ENCODE measurements at places on chromosomes 7 and 10. TPM values are rescaled to one million over a fixed set of nuclear protein-coding genes. Genes with fewer than 3 reads are reported as not detected.

- DNase-seq, result no peak
Observed at GRCh38 chr7:138116141-138116540, 39.9 kb downstream of the AKR1D1 start.

DNA sequence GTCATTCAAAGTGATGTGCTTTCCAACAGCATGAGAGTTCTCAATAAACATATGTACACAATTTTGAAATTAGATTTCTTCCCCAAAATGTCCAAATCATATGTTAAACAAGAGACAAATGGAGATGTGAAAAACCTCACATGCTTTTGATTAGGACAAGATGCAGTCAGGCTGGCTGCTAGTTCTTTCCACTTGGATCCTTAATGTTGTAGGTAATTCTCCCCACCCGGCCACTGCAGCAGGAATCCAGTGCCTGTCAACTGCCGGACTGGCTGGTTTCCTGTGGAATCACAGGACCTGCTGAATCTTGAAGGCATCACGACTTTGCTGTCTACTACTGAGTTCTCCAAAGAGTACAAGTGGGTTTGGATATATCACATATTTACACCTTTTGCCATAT lies 138.6 kb upstream of the AKR1E2 start:
- DNase-seq, result no peak

DNA sequence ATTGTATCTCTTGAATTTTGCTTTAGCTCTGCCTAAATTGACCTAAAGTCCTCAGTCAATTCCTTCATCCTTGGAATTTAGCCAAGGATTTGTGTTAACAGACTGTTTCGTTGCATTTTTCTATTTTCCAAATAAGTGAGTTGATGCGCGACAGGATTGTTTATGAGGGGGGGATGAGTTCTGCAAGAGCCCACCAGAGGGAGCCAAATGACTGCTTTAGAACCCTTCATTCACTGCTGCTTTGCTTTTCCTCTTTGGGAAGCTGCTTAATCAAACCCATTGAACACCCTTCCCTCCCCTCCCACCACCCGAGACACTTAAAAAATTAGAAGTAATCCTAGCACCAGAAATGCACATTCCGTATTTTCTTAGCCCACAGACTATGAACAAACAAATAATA lies 33.7 kb upstream of the PTF1A start:
- peak; percentile 69 for DNase-seq

- DNase-seq, result no peak
Observed at GRCh38 chr7:7709291-7709690, 9.1 kb downstream of the RPA3 start.

GIMAP1 gene
- total RNA-seq, result 3.9 TPM

- no peak for DNase-seq
Observed at GRCh38 chr10:126849646-126850045, 55.6 kb upstream of the DOCK1 start.

- peak; percentile 68 for DNase-seq
Observed at GRCh38 chr10:33743429-33743857, 409.0 kb upstream of the NRP1 start.

- no peak for DNase-seq
Observed at GRCh38 chr10:115022733-115023132, 70.4 kb upstream of the ATRNL1 start.

GRCh38 chr10:22666287-22667092 lies 47.9 kb downstream of the PIP4K2A start:
- DNase-seq, result peak; percentile 32

DNA sequence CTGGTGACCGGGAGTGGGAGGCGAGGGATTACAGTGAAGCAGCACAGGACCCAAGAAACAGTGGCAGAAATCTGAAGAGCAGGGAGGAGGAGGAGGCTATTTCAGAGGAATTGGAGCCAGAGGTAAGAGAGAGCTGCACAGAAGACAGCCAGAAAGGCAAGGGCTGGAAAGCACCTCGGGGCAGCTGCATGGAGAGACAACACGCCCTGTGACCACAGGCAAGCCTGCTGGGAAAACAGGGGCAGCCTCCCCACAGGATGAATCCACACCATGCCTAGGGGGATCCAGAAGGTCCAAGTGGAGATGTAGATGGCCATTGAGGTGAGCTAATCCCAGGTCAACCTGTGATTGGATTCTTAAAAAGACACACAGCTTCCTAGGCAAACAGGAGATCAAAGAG lies 118.8 kb downstream of the CLEC2L start:
- no peak for DNase-seq

FFAR4 gene
- 0.78 TPM for total RNA-seq

- no peak for DNase-seq
Observed at GRCh38 chr10:113493195-113493594, 59.7 kb upstream of the HABP2 start.

DNA sequence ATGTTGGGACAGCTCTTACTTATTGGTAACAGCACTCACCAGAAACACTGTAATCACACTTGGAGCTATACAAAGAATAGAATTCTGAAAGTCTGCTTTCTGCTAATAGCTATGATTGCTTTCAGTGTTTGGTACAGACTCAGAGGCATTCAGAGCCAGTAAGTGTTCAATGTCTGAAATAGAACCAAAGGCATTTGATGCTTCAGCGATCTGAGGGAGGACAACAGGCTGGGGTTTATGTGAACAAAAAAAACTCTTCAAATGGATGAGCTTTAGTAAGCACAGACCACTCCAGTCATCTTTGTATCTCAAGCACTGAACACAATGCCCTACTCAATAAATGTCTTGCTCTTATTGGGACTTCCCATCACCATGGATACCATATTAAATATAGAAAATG lies 322.8 kb upstream of the GRM3 start:
- no peak for DNase-seq

CARD11 gene
- total RNA-seq, result 2.0 TPM

PDLIM1 gene
- 66.2 TPM for total RNA-seq

GRCh38 chr7:106166651-106167342 lies 54.7 kb upstream of the SYPL1 start:
- DNase-seq, result peak; percentile 69

GRCh38 chr7:100456562-100456961 lies 7.5 kb downstream of the SPACDR start:
- DNase-seq, result no peak

DNA sequence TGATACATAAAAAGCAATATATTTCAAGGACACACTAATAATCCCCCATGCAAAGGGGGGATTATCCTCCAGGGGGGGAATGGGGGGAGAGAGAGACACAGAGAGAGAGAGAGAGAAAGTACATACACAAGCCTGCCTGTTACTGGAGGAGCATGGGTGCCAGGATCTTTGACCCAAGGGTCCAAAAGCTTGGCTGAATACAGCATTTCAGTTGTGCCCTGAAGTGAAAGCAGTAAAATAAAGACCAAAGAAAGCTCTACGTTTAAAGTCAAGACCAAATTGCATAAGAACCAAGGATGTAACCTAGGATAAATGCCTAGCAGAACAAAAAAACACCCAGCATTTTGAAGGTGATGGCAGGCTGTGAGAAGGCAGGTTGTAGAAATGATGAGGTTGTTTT lies 27.8 kb upstream of the ITGB8 start:
- no peak for DNase-seq

OR6B1 gene
- not detected for total RNA-seq

GRCh38 chr7:137454246-137454724 lies 110.8 kb upstream of the PTN start:
- no peak for DNase-seq

DNA sequence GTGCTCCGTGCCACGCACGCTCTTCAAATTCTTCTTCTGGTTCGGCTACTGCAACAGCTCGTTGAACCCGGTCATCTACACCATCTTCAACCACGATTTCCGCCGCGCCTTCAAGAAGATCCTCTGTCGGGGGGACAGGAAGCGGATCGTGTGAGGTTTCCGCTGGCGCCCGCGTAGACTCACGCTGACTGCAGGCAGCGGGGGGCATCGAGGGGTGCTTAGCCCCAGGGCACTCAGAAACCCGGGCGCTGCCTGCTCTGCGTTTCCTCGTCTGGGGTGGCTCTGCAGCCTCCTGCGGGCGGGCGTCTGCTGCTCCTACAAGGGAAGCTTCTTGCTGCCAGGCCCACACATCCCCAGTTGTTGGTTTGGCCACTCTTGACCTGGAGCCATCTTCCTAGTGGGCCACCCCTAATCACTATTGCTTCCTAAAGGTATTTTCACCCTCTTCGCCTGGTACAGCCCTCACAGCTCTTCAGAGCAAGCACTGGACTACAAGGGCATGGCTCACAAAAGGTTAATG lies 2.5 kb downstream of the ADRA2A start:
- no peak for DNase-seq

DNA sequence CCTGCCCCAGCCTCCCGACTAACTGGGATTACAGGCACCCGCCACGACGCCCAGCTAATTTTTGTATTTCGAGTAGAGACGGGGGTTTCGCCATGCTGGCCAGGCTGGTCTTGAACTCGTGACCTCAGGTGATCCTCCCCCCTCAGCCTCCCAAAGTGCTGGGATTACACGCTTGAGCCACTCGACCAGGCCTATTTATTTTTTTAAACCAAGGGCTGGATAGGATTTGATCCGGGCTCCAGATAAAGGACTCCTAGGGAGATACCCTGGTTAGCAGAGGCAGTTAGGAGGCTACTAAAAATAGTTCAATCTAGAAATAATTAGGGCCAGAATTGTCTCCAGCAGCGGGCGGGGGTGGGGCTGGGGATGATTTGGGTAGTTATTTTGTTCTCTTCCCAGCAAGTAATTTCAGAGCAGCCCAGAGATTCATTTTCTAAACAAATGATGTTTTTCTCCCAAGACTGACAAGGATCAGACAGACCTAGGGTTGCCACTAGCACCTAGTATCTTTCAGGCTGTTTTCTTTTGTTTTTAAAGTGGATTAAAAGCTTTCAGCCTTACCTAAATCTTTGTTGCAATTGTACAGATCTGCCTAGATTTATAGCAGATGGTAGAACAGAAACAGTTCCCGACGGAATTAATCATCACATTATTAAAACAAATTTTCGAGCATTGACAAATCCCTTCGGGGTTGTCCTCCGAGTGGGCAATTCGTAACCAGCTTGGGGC lies 859 bp upstream of the SMC3 start:
- DNase-seq, result no peak

FBXW4 gene
- 40.5 TPM for total RNA-seq

GRCh38 chr7:142884286-142884640 lies 1.3 kb downstream of the TRPV6 start:
- no peak for DNase-seq

- DNase-seq, result no peak
Observed at GRCh38 chr10:125698481-125698998, 15.6 kb upstream of the TEX36 start.

GRCh38 chr7:152137476-152138025 lies 112.1 kb downstream of the GALNT11 start:
- DNase-seq, result no peak

DNA sequence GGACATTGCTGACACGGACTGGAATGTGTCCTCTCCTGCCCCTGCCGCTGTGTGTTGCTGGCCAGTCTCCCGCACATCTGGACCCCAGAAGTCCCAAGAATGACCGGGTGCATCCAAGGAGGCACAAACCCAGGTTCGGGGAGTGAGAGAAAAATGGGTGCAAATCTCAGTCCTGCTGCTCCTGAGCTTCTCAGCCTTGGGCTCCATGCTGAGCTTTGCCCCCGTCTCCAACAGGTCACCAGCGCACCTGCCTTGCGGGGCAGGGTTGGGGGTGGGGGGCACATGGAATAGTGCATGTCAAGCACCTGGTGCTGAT lies 6.0 kb upstream of the NANOS1 start:
- DNase-seq, result no peak

TEX47 gene
- not detected for total RNA-seq

DNA sequence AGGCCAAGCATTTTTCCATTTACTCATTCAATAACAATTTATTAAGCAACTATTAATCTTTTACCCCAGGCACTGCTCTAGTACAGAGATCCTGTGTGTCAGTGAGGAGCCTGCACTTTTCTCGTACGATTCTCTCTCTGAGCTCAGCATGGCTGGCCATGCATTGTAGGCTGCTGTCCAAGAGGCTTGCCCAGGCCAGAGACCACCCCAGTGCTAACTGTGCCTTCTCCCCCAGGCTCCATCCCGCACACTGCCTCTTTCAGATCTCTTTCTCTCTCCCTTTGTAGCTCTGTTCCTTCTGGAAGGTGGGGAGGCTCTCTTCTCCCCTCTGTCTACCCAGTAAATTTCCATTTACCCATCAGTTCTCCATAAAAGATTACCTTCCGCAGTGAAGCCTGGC lies 101.0 kb upstream of the IKZF1 start:
- DNase-seq, result no peak

DNA sequence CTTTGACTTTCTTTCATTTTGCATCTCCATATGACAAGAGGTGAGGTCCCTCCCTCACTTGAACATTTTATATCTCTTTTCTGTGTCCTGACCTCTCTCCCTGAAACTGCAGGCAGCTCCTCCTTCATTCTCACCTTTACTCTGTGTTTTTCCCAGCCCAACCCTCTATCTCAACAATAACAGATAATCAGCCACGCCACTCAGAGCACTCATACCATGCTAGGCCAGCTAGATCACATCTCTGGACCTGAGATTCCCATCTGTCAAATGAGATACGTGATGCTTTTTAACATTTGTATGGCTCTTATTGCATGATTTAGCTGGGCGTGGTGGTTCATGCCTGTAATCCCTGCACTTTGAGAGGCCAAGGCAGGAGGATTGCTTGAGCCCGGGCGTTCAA lies 63.1 kb upstream of the PDCD4 start:
- no peak for DNase-seq

TRPV5 gene
- total RNA-seq, result not detected
